ENCODE measurements at places on chromosomes 4 and X.

- no peak for DNase-seq
Observed at GRCh38 chrX:137432609-137433008, 133.3 kb upstream of the ZIC3 start.

DNA sequence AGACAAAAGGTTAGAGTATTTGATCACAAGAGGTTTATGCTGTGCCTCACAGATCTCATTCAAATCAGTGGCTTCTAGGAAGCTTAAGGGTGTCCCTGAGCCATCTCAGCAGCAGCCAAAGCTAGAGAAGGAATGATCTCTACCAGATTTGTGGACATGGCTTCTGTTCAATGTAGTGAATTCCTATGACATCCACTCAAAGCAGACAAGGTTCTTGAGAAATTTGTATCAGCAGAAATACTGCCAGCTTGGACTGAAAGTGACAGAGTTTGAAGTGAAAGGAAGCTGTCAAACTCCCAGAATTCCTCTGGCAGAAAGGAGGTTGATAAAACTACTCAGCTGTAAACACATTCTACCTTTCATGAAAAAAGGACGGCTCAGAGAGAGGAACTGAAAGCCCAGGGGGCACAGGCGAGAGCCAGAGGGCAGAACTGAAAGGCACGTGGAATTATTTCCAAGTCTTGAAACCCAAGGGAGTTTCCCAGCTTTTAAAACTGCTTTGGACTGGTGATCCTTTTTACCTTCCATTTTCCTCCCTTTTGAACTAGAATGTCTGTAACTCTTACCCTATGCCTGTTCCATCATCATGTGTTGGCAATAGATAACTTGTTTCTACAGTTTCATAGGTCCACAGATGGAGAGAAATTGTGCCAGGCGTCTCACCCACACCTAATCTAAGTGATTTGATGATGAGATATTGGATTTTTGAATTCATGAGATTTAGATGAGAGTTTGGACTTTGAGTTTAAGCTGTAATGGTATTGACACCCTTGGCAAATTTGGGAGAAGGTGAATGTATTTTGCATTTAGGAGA is 14.5 kb upstream of the MED14 start:
- DNase-seq = no peak

DNA sequence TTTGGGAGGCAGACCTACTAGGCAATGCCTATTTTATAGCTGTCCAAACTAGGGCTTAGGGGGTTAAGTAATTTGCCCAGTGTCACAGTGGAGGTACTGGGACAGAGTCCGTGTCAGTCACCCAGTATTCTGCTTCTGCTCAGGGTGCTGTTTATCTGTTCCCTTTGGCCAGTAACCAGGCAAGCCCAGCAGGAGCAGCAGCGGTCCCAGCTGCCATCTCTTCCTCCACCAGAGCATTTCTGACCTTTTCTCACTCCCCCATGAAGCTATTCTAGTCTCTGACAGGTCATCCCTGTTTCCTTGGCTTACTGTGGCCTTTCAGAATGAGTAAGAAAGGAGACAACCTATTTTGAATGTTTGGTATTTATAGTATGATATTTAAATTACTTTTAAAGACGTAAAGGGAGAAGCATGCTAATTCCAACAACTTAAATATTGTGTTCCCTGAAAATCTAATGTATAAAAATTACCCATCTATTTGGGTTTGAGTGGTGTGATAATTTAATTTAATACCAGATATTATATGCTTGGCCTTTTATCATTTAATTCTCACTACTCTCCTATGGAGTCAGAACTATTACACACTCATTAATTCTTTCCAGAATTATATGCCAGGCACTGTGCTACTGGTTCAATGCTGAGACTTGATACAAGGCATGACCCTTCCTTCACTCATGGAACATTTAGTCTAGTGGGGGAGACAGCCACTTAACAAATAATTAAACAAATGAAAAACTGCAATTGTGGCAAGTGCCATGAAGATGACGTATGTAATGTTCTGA is 60.6 kb downstream of the RPS6KA3 start:
- DNase-seq = no peak

DNA sequence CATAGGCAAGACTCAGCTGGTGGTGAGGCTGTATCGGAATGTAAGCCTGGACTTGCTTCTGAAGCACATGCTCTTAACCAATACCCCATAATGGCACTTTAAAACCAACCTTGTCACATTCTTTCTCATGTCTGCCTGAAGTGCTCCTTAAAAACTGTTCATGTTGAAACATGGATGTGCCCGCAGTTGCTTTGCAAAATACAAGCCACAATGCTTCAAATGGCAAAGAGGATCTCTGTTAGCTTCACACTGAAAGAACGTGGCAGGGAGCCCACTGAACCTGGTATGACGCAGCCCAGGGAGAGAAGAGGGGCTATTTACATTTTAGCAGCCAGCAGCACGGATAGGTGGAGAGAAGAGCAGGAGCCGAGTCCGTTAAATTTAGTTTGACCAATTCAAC is 29.3 kb downstream of the SOD3 start:
- DNase-seq = no peak

GRCh38 chr4:159483782-159484741 is 381.2 kb downstream of the RAPGEF2 start:
- DNase-seq = no peak

GRCh38 chr4:91916219-91916618 is 387.5 kb upstream of the GRID2 start:
- DNase-seq = no peak

DNA sequence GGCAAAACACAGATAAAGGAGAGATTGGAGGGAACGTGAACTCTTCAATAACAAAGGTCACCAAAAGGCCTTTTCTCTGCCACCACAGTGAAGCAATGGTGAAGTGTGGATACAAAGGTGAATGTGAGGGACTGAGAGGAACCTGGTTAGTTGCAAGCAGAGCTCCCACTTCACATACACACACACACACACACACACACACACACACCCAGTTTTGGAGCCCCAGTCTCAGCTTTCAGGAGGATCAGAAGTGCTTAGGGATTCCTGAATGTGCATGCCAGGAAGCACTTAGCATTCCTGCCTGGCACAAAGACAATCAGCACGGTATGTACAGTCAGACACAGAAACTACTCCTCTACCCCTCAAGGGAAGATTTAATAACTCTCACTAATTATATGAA is 71.5 kb downstream of the ARHGEF9 start:
- DNase-seq = no peak

- no peak for DNase-seq
Observed at GRCh38 chr4:76954489-76954888, 4.9 kb downstream of the SEPTIN11 start.

- DNase-seq = no peak
Observed at GRCh38 chr4:96912716-96913115, 1072.8 kb downstream of the PDHA2 start.

GRCh38 chrX:42237956-42238355 is 314.6 kb upstream of the CASK start:
- DNase-seq = no peak

GRCh38 chrX:17036171-17036961 is 89.9 kb downstream of the REPS2 start:
- DNase-seq = no peak

DNA sequence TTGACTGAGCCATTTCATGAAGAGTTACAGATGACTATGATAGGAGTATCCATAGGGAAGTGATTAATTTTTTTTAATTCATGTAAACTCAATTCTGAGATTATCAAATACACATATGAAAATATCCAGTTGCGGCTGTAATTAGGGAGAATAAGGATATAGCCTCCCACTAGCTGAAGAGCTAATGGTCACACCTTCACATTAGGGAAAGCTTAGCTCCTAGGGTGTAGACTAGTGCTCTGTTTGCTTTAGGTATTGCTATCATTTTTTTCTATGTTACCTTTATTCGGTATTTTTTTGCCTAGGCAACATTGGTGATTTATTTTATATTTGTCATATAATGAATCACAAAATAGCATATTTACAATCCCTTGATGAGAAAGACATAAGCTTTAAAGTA is 39.6 kb upstream of the EPGN start:
- DNase-seq = no peak

DNA sequence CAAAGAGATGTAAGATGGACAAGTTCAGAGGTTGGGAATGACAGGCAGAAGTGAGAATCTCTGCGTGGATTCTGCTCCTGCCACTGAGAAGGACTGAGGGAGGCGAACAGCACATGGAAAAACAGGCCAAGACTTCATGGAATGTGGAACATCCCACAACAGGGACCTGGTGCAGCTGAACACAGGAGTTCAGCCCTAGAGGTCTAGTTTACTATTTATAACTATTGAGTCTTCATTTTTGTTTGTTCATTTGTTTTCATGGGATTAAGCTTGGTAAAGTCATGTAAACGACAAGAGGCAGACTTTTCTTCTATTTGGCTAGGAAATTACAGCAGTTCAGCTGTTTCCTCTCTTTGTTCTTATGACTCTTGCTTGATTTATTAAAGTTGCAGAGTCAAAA is 234.5 kb downstream of the MAML3 start:
- DNase-seq = no peak

GRCh38 chr4:155252327-155252726 is 43.9 kb downstream of the NPY2R start:
- no peak for DNase-seq

DNA sequence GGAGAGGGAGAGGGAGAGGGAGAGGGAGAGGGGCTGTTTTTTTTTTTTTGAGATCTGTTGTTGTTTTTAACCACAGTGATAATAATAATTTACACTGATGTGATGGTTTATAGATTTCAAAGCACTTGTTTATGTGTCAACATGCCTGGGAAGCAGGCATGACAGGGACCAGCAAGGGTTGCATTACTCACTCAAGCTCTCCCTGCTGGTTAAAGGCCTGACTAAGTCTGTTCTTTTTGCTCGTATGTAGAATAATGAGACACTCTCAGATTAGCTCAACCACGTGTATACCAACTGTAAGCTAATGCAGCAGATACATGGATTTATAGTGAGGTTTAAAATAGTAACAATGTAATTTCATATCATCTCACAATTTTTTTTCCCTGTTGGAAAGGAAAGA is 134.6 kb upstream of the BOD1L1 start:
- DNase-seq = no peak

- no peak for DNase-seq
Observed at GRCh38 chr4:18930487-18930886, 908.9 kb upstream of the LCORL start.

DNA sequence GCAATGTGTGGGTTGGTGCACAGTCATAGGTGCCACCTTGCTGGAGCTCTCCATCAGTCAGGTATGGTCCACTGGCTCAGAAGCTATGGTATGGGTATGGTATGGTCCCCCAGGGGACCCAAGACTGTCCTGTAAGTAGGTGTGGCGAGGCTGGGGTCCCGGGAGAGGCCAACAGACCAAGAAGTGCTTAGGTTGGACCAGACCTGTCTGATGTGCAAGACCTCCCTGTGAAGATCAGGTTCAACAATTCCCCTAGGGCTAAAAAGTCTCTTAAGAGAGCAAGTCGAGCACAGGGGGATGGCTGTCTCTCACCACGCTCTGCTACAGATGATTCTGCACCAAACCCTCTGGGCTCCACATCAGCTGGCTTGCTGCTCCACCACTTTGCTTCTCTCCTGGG is 1145.0 kb downstream of the RPA4 start:
- DNase-seq = no peak

DNA sequence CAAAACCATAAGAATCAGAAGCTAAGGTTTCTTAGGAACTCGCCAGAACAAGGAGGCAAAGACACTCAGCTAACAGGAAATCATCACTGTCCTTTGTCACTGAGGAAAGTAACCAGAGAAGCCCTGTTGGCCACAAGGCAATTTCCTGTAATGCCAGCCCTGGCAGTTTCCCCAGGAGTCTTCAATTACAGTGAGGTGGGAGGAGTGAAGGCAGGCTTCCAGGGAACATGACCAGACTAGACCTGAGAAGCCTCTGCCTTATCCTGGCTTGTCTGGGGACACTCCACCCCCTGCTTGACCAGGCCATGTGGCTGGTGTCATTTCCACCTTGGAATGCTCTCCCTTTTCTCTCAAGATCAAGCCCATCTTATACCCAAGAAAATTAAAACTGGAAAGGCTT is 125.3 kb downstream of the COL4A6 start:
- no peak for DNase-seq

DNA sequence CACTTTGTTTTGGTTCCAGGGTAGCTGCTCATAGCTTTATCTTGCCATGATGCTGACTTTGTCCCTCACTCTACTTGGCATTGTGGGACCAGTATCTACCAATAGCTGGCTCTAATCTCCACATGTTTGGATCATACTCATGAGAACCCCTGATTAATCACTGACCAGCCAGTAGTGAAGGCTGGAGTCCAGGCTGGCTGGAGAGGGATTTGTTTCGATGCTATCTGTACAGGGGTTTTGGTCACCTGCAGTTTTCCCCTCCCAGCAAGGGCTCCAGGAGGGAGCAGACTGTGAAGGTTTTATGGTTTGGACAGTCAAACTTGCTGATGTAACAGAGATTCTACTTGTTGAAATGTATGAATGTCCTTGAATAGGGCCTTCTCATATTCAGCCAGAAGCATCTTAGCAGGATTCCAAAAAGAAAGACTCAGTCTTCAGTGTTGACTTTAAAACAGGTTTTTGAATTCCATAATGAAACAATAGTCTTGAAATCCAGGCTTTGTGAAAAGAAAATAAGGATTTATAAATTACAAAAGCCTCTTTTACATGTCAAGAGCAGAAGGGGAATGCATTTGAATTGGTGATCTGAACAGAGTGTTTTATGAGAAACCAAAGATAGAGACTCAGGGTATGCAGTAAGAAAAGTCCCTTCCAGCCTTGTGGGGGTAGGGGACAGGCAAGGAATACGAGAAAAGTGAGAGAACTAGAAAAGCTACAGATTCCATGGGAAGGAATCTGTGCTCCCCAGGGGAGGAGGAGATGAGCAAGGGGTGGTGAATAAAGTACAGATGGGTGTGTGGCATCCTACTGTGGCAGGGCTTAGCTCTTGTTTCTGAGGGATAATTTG is 103.1 kb upstream of the SHISA3 start:
- DNase-seq = no peak

GRCh38 chr4:1169171-1169671 is 3.2 kb downstream of the SPON2 start:
- no peak for DNase-seq

GRCh38 chrX:39331082-39331704 is 529.9 kb downstream of the MID1IP1 start:
- no peak for DNase-seq
